Stimulated activated CD4-positive, alpha-beta T cell treated with anti-CD3 and anti-CD28 coated beads, Interleukin-2, amount 100 ng/mL, for 4 hours (primary cell): ENCODE measurements at places on chromosomes 4 and X.

- no peak for DNase-seq
Measured at GRCh38 chr4:162347842-162348213, 184.0 kb upstream of the FSTL5 start.

- no peak for DNase-seq
Measured at GRCh38 chr4:121266982-121267381, 102.9 kb upstream of the TNIP3 start.

- DNase-seq, result no peak
Measured at GRCh38 chrX:55074851-55075467, at the start of gene PAGE2B. Gene PAGE2B, plus strand, starts transcription at chrX:55075030. Its CDS starts 1,012 bp downstream, at chrX:55076042.

GRCh38 chrX:24005028-24005427 is 22.0 kb downstream of the KLHL15 start:
- DNase-seq, result no peak

- DNase-seq, result no peak
Measured at GRCh38 chr4:86184216-86184900, 175.5 kb downstream of the MAPK10 start.

DNA sequence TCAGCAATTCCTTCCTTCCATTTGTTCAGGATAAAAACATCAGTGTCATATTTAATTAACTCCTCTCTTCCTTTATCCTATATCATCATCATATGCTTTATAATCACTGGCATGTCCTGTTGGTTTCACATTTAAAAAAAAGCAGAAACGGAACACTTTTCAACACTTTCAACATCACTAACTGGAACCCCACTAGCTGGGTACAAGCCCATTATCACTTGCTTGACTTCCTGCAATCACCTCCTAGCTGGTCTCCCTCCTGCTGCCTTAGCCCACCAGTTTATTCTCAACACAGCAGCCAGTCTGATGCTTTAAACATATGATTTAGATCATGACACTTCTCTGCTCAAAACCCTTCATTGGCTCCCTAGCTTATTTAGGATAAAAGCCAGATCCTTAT is 116.4 kb upstream of the LSM6 start:
- no peak for DNase-seq

DNA sequence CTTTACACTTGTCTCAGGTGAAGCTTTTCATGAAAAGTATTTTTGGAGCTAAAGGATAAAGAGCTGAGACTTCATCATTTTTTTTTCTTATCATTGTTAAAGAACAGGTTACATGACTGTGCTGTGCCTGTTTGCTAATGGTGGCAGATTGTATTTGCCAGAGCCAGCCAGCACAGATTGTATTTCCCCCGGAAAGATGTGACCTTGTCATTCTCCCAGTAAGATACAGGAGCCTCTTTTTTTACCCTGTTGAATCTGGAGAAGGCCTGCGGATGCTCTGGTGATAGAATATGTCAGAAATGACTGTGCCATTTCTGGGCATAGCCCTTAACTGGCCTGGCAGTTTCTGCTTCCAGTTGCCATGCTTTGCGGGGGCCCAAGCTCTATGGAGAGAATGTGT is 91.9 kb downstream of the GPRIN3 start:
- no peak for DNase-seq

DNA sequence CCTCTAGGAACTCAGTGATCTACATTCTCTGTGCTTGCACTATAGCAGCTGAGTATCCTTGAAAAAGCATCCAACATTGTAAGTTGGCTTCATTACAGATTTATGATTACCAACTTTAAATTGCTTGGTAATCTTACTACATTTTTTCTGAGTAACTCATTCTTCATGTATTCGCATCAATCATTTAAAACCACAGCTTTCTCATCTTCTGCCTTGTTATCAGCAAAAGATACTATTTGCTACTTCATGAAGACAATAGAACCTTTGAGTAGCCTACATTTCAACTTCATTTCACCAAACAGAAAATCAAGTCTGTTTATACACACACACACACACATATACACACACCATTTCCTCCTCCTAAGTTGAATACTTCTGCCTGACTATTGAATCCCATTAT is 6.2 kb upstream of the DCAF8L2 start:
- DNase-seq, result no peak

GRCh38 chr4:2261853-2262144 is at the start of gene MXD4:
Gene MXD4, minus strand, starts transcription at chr4:2262109. Its CDS starts 129 bp downstream, at chr4:2261980.
- no peak for DNase-seq

DNA sequence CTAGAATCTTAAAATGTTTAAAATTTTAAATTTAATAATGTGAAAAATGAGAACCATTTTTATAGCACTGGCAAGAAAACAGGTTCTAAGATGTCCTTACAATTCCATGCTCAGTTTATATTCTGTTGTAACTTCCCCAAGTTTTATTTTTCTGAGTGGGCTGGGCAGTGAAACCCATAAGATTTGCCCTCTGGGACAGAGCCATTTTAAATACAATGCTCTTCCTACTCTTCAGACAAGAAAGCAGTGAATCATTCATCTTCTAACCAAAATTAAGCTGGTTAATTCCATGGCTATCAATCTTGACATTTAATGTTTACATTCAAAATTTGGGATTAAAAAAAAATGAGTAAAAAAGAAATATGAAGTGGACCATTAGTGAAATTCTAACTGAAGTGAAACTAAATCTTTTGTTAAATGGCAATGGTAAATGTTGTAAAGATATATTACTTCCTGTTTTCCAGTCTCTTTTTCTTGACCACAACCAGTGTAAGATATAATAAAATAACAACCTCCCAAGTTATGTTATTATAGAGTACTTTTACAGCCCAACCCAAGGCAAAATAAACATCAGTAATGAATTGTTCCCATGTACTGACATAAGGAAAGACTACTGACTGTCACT is 37.2 kb upstream of the PTPN13 start:
- DNase-seq, result no peak

GRCh38 chrX:29913647-29914046 is 301.7 kb upstream of the MAGEB2 start:
- DNase-seq, result no peak

DNA sequence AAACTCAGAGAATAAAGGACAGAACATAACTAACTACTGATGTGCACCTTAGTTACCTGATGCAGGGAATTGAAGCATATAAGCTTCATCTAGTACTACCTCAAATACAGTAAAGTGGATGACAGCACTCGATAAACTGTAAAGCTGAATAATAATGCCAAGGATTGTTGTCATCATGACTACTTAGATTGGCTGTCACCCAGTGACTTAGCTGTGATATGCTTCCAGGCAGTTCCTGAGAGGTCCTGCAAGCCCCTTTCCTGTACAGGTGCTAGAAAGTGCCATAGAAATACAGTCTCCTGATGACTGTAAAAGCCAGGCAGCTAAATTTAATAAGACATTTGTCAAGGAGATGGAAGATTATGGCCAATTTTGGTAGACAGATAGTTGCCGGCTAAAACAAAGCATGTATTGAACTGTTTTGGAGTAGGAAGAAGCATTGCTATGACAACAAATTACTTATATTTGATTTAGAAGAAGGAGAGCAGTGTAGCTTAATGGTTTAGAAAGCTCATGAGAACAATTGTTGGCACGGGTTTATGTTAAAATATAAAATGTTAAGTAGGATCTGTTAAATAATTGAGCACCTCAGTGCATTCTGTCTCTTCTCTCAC is 29.7 kb downstream of the TMEM164 start:
- no peak for DNase-seq

- no peak for DNase-seq
Measured at GRCh38 chrX:9072281-9072680, 38.4 kb upstream of the FAM9B start.

DNA sequence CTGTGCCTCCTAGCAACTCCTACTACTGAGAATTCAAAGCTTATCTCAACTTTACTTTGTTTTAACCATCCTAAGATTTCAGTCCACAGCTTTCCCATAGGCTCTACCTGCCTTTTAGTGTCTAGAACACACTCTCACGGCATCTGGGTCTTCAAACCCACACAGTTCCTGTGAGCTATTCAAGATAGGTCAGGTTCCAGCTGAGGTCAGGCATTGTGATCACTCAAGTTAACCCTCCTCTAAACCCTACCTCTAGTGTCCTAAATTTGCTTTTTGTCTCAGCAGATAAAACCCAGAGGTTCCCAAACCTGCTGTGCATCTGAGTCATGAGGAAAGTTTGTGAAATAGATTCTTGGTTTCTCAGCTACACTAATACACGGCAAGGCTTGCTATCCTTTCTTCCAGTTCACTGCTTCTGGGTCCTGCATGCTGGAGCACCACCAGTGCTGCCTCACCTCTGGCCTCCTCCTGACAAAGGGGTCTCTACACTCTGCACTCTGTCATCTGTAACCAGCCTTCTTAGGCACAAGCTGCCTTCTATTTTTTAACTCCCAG is 324.6 kb upstream of the MAGEB2 start:
- no peak for DNase-seq

DNA sequence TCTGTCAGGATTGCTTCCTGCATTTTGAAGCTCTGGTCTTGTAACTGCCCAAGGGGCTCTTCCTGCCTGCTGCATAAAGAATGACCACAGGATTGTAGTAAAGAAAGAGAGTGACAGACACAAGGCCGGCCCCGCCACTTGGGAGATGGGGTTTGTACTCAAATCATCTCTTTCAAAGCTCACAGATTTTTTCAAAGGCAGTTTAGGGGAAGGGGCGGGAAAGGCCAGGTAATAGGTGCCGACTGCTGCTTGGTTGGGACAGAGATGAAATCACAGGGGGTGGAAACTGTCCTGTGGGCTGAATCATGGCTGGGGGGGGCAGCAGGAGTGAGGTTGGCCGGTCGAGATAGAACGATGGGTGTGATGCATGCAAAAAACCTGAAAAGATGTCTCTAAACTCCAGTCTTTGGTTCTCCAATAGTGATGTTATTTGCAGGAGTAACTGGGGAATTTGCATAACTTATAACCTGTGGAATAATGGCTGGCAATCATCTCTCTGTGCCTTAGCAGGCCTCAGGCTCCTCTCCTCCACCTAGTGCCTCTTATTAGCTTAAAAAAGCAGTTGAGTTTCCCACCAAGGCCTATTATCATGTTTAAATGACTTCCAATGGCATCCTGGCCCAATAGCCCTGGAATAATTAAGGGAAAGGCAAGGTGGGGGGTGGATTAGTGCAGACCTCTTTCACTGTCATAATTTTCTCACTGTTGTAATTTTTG is 778.4 kb upstream of the FRG1 start:
- DNase-seq, result no peak

- DNase-seq, result no peak
Measured at GRCh38 chr4:86657382-86657781, 63.3 kb downstream of the PTPN13 start.

GRCh38 chrX:23387550-23388184 is 53.0 kb downstream of the PTCHD1 start:
- no peak for DNase-seq

DNA sequence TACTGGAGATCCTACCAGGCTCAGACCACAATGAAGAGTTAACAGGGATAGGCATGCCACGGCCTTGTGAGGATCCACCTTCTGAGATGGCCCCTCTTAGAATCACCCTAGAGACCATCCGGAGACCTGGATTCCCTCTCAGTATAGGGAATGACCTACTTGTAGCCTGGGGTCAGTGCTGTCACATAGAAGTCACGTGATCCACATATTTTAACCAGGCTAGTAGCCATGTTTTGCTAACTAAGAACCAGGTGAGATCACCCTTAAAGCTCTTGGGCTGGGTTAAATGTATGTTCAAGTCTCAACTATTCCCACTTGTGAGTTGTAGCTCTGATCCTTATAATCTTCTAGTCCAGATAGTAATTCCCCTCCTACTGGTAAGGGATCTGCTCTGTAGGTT is 215.4 kb downstream of the CCNG2 start:
- no peak for DNase-seq

GRCh38 chrX:148573119-148573518 is 72.7 kb downstream of the AFF2 start:
- DNase-seq, result no peak

DNA sequence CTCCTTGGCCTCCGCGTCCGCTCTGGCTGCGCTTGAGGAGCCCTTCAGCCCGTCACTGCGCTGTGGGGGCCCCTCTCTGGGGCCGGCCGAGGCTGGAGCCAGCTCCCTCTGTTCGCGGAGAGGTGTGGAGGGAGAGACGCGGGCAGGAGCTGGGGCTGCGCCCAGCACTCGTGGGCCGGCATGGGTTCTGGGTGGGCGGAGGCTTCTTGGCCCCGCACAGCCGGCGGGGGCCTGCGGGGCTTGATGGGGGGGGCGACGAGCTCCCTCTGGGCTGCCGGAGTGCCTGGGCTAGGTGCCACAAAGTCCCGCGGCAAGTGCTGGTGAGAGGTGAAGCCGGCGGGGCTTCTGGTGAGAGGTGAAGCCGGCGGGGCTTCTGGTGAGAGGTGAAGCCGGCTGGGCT is 61.9 kb downstream of the ANKRD50 start:
- DNase-seq, result no peak

DNA sequence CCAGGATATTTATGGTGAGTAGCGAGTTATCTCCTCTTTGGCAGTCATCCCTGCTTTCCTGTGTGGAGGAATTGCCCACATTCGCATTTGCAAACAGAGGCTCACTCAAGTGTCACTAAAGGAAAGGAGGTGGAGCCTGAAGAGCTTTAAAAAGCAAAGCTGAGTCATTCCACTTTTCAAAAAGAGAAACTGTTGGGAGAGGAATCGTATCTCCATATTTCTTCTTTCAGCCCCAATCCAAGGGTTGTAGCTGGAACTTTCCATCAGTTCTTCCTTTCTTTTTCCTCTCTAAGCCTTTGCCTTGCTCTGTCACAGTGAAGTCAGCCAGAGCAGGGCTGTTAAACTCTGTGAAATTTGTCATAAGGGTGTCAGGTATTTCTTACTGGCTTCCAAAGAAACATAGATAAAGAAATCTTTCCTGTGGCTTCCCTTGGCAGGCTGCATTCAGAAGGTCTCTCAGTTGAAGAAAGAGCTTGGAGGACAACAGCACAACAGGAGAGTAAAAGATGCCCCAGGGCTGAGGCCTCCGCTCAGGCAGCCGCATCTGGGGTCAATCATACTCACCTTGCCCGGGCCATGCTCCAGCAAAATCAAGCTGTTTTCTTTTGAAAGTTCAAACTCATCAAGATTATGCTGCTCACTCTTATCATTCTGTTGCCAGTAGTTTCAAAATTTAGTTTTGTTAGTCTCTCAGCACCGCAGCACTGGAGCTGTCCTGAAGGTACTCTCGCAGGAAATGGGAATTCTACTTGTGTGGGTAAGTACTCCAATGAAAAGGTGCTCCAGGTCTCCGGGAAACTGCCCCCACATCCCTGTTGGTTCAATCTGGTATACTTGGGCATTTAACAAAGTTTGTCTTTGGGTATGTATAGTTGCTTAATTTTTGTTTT is at the start of gene EGF:
Gene EGF, plus strand, starts transcription at position 178 of the 890 bp plus-strand sequence. Its CDS starts 453 bp downstream, at position 631.
- no peak for DNase-seq

- no peak for DNase-seq
Measured at GRCh38 chrX:101208152-101208905, 11.3 kb upstream of the DRP2 start.

DNA sequence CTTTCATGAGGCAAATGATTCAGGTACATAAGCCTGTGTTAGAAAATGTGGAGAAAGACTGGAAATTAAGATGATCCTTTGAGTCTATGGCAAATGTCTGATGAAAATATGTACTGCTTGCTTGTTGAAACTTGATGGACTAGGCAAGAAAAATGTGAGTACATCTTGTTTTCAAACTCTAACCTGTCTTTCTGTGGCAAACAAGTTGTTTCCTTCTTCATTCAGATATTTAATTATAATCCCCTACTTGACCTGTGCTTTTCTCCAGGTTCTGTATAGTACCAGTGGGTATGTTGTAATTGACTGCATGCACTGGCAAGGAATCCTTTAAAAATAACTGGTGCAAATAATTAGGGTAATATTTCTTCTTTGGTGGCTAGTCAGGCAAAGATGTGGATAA is 136.7 kb downstream of the ARHGAP24 start:
- DNase-seq, result no peak
